ENCODE measurements at places on chromosomes 2 and 18.

DNA sequence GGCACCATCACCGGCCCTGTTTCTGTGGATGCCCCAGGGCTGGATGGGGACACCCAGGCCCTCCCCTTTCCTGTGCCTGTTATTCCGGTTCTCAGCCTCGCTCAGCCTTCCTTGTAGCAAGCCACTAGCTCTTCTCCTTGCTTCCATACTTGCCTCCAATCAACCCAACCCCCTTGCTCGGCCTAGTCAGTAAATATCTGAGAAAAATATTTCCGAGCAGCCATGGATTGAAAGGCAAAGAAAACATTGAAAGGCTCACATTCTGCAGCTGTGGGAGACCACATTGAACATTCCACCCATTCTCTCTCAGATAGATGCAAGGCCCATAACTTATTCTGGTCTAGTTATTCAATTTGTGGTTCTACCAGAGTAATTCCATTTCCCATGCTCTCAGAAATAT, 114.9 kb downstream of the SPP2 start:
- no peak for DNase-seq

DNA sequence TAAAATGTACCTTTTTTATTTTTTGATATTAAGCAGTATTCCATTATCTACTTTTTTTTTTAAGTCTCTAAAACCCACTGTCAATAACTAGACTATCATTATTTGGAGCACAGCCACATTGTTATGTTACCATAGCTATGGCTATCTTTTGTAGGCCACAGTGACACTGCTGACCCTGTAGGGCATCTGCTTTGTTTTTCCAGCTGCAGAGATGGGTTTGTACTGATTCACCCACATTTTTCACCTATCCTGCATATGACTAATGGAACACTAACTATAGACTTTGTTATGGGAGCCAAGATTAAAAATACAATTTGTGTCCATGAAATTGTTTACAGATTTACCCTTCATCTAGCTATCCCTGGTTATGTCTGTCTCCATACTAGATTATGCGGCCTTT, 21.6 kb upstream of the OTX1 start:
- no peak for DNase-seq

DNA sequence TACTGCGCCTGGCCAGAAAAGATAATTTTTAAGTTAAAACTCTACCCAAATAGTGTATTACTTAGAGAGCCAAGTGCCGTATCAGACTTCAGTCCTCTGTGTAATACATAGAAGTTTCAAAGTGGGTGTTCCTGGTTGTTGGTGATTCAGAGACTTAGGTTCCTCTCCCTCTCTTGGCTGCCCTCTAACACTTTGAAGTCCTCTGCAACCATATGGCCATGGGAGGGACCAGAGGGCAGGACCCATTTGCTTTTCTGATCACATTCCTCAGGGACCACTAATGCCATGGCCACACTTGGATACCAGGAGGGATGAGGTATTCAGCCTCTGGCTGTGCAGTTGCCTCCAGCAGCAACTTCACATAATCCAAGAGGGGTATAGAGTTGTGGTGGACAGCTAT, 131.5 kb downstream of the CAPN13 start:
- DNase-seq: no peak

- peak; percentile 85 for DNase-seq
These were observed 39.0 kb upstream of the ARHGEF4 start for GRCh38 chr2:130797493-130798435.

- no peak for DNase-seq
These were observed 31.4 kb downstream of the COLEC11 start for GRCh38 chr2:3626118-3626811.

DNA sequence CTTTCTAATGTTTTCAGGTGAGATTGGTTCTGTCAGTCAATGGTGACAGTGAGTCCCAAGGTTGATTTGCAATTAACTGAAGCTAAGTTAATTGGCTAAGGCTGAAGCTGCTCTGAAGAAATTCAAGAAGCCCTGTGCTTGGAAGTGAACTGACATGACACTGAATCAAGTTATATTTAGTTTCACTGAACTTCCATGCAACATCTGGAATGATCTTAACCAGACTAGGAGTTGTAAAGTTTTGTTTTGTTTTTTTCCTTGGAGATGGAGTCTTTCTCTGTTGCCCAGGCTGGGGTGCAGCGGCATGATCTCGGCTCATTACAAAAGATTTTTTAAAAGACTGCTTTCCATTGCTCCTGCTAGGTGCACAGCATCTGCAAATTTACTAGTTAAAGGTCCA, 11.4 kb downstream of the SERPINB5 start:
- DNase-seq: no peak

DNA sequence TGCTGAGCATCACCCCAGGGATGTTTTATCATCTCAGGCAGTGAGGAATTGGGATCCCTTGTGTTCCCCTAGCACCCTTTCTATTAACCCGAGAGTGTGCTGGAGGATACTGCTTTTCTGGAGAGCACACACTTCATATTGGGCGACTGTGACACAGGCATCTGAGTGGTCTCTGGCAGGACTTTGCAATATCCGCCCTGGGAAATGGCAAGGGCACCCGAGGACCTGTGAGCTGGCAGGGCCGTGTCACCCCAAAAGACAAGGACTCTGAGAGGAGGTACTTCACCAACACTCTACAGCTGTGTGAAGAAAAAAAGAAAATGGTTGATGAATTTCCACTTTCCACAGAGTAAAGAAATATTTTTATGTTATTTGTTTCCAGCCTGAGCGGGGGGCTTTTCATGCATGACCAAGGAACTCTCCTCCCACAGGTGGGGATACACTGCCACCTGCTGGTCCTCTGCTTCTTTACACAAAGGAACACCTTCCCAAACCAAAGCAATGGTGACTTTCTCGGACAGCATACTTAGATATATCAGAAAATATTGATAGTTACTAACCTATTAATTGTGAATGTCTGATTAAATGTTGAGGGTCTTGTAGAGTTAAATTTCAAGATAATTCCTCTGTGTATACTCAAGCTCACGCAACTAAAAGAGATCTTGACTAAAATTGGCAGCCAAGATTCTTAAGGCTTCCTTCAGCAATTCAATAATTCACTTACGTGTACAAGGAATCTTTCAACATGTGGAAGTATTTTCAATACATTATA, 45.9 kb upstream of the REG3G start:
- peak; percentile 66 for DNase-seq

- no peak for DNase-seq
These were observed 103.6 kb upstream of the FZD7 start for GRCh38 chr2:201930043-201930442.

DNA sequence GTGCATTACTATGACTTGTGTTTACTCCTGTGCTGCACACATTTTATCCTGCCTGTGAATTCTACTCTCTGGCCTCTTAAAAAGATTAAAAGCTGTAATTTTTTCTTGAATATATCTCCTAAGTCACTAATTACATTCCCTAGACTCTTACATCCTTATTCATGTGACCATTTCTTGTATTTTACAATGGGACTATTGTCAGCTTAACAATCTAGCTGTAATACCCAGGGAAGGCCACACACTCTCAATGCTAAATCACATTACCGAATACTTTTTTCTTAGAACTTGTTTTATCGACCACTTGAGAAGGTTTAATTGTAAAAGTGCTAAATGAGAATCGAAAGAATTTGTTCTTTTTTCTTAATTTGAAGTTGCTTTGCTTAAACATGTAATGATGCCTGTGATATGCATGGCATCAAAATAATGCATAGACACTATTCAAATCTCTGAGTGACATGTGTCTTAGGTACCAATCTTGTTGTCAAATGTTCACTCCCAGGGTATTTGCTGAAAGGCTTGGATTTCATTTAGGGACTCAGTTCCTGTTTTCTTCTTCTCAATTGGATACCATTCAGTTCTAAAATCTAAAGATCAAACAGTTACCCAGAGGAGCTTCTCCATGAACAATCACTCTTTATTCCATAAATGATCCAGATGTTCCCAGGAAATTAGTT, 498.5 kb downstream of the DPP10 start:
- no peak for DNase-seq

DNA sequence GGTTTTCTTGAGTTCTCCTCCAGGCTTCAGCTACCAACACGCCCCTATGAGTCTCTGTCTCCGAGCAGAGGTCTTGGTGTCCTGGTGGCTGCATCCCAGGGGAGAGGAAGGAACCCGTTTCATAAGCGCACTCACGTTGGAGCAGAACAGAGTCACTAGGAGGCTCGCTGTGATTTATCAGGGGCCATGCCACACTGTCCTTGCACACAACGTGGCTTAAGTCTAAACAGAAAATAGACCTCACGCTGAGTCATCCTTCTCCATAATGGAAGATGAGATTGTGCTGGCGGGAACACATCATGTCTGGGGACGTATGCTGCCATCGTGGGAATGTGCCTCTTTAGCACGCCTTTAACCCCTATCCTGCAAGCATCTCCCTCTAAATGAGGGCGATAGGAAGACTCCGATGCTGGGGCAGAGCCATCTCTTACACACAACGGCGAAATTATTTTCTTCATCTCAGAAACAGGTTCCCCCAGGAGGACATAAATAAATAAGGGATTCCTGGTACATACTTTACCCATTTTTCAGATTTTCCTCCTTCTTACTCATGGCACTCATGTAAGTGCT, 211.4 kb downstream of the KLHL29 start:
- peak; percentile 6 for DNase-seq

DNA sequence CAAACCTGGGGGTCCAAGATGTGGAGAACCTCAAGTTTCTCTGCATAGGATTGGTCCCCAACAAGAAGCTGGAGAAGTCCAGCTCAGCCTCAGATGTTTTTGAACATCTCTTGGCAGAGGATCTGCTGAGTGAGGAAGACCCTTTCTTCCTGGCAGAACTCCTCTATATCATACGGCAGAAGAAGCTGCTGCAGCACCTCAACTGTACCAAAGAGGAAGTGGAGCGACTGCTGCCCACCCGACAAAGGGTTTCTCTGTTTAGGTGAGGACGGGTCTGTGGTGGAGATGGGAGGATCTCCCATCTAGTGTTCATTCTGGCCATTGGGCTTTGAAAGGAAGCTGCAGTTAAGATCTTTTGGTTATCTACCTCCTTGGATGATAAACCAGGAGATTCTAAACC, 2.9 kb downstream of the CASP10 start:
- DNase-seq: no peak

- DNase-seq: no peak
These were observed 24.3 kb upstream of the BCL11A start for GRCh38 chr2:60577682-60578283.

- no peak for DNase-seq
These were observed 12.3 kb downstream of the MALL start for GRCh38 chr2:110103061-110103961.

GRCh38 chr2:146260551-146260950, 1584.3 kb upstream of the ACVR2A start:
- DNase-seq: no peak

- DNase-seq: no peak
These were observed 146.3 kb upstream of the L3MBTL4 start for GRCh38 chr18:6561016-6561415.

DNA sequence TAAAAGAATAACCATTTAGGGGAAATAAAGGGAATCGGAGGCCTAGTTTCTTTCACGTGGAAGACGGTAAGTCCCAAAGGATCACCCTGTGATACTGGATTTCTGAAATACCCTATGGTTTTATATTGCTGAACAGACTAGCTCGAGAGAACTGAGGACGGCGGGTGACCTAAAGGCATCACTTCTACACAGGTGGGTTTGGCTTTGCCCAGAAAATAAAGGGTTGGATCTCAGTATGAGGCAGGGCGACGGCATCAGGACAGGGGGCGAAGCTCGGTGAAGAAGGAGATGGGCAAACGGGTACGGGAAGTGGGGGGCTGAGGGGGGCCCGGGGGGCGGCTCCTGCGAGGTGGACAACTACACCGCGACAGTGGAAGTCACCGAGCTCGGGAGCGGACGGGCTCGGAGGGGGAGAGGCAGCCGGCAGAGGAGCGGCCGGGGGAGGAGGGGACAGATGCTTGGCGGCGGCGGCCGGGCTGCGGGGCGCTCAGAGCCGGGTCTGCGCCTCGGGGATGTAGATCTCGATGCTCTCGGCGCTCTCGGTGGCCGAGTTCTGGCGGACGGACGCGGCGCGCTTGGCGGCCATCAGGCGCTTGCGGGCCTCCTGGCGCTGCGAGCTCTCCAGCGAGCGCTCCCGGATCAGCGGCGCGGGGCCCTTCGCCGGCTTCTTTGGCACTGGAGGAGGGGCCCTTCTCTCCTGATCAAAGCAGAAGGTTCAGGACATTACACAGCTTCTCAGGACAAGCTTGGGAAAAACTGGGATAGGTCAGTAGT, 48.9 kb downstream of the TGIF1 start:
- peak; percentile 87 for DNase-seq

GRCh38 chr2:237024255-237024654, 61.4 kb upstream of the COPS8 start:
- DNase-seq: no peak

DNA sequence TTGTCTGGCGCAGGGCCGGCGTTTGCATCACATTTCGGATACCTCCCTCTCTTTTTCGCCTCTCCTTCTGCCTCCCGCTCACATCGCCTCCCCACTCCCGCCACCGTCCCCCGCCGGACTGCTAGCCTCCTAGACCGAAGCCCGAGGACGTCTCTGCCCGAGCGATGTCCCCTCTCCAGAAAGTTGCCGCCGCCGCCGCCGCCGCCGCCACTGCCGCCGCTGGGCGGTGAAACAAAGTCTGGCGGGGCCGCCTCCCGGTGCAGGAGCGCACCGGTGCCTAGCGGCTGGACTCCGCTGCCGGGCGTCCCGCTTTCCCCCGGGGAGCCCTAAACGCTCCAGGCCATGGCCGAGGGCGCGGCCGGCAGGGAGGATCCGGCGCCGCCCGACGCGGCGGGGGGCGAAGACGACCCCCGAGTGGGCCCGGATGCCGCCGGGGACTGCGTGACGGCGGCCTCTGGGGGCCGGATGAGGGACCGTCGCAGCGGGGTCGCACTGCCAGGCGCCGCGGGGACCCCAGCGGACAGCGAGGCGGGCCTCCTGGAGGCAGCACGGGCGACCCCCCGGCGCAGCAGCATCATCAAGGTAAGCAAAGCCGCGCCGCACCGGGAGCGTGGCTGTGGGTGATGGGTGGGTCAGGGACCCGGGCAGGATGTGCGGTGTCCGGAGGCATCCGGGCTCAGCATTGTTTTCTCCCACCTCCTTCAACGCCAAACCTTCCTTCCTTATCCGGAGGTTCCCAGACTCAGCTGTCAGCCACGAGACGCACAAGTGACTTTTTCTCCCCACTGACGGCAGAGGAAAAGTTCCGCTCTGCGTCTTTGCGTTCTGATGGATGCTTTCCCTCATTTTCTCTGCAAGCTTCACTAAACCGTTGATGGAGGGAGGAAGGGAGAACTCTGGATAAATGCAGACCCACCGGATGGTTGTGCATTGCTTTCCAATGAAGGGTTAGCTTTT, 643 bp downstream of the PLCL1 start:
- DNase-seq: no peak

DNA sequence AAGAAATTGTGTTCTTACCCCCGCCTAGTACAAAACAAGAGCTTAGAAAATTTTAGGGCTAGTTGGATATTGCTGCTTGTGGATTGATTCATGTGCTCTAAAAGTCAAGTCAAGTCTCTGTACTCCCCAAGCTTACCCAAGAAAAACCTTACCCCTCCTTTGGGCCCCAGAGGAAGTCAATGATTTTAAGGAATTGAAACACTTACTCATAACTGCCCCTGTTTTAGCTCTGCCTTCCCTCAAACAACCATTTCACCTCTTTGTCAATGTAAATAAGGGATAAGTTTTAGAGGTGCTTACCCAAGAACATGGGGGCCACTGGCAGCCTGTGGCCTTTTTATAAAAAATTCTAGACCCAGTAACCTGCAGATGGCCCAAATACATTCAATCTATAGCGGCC, 136.6 kb upstream of the RMP24 start:
- DNase-seq: no peak

GRCh38 chr2:239743206-239743605, 281.9 kb downstream of the NDUFA10 start:
- DNase-seq: no peak

Data from DMS79 treated with DMSO at 0.1 percent for 48 hours (cell line).